Urinary bladder (tissue), 4 donors: ENCODE measurements at places on chromosomes 1 and 21. TPM values are rescaled to one million over a fixed set of nuclear protein-coding genes. Genes with fewer than 3 reads are reported as not detected.

DNA sequence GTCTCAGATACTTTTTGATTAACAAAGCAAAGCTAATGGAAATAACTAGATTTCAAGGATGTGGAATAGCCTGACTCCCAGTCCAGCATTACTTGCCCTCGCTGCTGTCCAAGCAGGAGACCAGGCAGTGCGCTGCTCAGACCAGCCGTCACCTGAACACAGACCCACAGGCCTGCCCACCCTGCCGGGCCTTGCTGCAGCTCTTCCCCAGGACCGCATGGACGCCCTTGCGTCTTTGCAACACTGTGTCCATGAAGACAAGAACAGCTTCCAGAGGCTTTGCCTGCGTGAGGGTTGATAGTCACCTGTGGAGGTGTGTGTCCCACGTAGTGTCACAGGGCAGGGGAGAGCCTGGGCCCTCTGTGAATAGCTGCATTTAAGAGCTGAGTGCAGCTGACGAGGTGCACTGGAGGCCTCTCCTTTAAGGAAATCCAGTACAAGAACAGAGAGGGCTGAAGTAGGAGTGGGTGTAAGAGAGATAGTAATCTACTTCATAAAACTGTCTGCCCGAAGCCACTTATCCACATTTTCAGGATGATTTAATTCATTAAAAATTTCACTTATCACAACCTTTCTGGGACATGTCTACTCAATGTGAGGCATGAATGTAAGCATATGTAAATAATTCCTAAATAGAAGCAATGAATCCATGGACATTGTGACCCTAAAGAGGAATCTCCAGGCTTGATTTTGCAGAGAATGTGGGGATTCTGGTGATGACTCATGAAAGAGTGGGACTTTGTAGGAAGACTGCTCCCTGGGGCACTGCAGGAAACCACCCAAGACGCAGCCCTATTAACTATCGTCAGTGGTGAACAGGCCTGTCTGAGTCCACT is 176.2 kb upstream of the RAB4A start:
- no peak for DNase-seq

- DNase-seq = no peak
These were observed 56.9 kb downstream of the MIER1 start for GRCh38 chr1:66981679-66982078.

DNA sequence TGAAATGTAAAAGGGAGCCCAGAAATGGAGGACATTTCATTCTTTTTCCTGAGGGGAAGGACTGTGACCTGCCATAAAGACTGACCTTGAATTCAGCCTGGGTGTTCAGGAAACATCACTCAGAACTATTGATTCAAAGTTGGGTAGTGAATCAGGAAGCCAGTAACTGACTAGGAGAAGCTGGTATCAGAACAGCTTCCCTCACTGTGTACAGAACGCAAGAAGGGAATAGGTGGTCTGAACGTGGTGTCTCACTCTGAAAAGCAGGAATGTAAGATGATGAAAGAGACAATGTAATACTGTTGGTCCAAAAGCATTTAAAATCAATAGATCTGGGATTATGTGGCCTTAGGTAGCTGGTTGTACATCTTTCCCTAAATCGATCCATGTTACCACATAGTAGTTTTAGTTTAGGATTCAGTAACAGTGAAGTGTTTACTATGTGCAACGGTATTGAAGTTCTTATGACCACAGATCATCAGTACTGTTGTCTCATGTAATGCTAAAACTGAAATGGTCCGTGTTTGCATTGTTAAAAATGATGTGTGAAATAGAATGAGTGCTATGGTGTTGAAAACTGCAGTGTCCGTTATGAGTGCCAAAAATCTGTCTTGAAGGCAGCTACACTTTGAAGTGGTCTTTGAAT is 2.9 kb downstream of the RGS2 start:
- DNase-seq = no peak

GRCh38 chr21:34534522-34534921 is 22.5 kb upstream of the KCNE1 start:
- no peak for DNase-seq

GRCh38 chr1:25006770-25007169 is 76.7 kb upstream of the RUNX3 start:
- peak; percentile 23 for DNase-seq

GRCh38 chr1:85806236-85806965 is 98.2 kb upstream of the ZNHIT6 start:
- DNase-seq = no peak

The TMEM269 gene
- 0.05 TPM for polyA plus RNA-seq

GRCh38 chr1:35564037-35564883 is 6.7 kb downstream of the NCDN start:
- no peak for DNase-seq

- DNase-seq = no peak
These were observed at the start of gene SELENON for GRCh38 chr1:25799935-25800702. Gene SELENON, plus strand, starts transcription at chr1:25800193. Its CDS starts 38 bp downstream, at chr1:25800231.

DNA sequence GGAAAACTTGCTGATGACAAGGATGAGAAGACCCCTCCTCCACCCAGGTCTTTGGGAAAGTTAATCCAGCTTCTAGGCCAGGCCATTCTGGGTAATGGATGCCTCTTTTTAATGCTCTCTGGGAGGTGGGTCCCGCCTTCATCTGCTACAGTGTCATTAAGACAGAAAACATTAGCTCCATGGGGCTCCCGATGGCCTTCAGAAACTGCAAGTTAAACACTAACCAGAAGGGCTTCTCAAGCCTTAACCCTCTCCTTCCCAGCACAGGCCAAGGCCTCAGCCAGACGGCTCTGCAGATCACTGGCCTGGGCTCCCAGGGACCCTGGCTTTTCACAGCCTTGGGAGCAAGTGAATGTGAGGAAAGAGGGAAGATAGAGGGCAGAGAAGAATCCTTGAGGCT is 364.9 kb downstream of the MATN1 start:
- no peak for DNase-seq

DNA sequence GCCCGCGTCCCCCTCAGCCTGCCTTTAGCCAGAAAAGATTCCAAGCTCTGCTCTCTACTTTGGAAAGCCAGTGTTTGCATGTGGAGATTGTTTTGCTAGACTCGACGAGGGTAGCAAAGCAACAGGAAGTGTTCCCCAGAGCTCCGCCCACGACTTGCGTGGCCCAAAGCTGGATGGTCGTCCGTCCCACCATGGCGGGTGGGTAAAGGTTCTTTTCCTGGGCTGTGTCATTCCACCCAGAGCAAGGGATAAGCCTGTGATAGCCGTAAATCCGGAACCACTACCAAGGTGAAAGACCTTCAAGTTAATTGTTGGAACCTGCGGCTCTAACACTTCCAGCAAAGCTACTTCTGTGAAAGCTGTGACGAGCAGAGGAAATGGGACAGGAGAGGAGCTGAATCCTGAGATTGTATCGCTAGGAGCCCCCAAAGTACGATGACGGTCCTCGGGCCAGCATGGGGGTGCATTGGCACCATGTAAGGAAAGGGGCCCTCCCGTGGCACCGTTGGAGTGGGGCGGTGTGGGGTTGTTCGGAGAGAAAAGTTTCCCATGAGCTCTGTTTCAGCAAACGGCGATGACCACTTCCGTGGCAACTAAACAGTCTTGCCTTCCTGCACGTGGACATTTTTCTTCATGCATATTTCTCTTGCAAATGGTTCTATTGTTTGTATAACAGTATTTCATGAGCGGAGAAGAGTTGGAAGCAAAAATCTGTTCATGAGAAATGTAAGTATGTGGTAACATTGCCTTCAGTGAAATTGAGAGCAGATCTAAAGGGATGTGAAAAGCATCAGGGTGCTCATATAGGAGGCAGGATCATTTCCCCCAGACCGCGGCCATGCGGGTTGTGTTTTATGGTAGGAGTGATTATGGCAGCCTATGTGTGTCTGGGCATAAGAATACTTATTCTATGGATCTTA is 8.4 kb downstream of the MX2 start:
- no peak for DNase-seq

DNA sequence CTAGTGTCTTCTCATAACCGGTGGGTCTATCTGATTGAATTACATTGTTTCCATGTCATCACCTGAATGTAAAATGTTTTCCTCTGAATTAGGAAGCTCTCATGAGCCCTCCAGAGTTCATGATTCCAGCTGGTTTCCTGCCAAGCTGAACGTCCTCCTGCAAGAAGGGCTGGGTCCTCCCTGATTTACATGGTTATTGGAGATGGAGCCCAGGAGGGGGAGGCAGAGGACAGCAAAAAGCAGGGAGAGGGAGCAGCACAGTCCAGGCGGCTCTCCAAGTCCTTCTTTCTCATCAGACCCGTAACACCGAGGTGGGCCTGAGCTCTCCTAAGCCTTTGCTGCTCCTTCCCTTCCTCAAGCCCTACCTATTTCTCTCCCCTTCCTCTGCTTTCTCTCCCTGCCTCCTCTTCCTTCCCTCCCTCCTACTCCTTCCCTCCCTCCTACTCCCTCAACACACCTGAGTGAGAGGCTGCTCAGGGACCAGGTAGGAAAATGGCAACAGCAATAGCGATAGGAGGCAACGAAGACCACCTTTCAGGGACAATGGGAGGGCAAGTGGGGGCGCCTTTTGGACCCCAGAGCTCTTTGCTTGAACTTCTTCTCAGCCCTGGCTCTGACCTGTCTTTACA is 265.9 kb downstream of the PRDM2 start:
- DNase-seq = peak; percentile 69

GRCh38 chr1:208668991-208669390 is 424.8 kb upstream of the PLXNA2 start:
- no peak for DNase-seq

DNA sequence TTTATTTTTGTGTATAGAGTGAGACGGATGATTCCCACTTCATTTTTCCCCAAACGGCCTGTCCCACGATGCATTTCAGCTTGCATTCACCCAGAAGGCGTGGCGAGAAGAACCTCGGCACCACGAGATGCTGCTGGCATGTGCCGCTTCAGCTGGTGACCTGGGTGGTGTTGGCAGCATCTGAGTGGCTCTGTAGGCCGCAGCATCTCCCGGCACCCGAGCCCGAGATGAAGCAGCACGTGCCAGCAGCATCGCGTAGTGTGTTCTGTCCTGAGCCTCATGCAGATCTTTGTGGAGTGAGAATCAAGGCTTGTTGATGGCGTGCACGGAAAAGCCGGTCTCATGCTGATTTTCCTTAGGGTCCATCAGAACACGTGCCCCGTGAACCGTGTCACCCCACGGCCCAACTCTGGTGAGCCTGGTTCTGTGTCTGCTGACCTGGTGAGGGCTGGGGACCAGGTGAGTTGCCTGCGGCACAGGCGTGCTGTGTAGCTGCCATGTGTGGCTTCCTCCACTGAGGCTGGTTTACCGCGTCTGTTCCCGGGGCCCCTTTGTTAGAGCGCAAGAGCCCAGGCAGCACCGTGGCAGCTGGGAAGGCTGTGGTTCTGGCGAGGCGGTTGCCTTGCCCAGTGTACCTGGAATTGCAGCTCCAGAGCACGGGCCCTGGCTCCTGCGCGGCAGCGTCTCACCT is 16.7 kb downstream of the SLX9 start:
- no peak for DNase-seq

GRCh38 chr1:192914092-192914491 is 105.3 kb downstream of the RGS2 start:
- DNase-seq = no peak

The RGS8 gene
- polyA plus RNA-seq = 0.03 TPM

DNA sequence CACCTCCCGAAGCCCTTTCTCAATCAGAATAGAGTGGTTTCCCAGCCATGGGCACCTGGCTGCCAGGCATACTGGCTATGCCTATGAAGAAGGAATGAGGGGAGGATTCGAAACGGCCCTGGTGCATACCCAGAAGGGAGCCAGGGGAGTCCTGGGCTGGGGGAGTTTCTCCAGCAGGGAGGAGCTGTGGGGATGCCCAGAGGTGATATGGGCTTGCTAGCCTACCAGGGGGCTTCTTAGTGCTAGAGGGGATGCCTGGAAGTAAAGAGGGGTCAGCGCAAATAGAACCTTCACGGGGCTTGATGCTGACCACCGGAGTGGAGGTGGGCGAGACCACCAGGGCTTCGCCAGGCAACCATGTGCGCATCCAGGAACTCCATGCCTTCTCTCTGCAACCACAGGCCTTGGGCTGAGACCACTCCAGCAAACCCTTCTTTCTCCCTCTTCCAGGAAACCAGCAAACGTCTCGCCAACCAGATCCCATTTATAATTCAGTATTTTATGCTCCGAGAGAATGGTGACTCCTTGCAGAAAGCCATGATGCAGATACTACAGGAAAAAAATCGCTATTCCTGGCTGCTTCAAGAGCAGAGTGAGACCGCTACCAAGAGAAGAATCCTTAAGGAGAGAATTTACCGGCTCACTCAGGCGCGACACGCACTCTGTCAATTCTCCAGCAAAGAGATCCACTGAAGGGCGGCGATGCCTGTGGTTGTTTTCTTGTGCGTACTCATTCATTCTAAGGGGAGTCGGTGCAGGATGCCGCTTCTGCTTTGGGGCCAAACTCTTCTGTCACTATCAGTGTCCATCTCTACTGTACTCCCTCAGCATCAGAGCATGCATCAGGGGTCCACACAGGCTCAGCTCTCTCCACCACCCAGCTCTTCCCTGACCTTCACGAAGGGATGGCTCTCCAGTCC is 18.2 kb upstream of the MX1 start:
- no peak for DNase-seq

- DNase-seq = no peak
These were observed 5.9 kb upstream of the MXRA8 start for GRCh38 chr1:1364266-1364665.

GRCh38 chr1:155125946-155126555 is 1.6 kb upstream of the EFNA1 start:
- no peak for DNase-seq

The MMP23B gene
- 35.7 TPM for polyA plus RNA-seq

DNA sequence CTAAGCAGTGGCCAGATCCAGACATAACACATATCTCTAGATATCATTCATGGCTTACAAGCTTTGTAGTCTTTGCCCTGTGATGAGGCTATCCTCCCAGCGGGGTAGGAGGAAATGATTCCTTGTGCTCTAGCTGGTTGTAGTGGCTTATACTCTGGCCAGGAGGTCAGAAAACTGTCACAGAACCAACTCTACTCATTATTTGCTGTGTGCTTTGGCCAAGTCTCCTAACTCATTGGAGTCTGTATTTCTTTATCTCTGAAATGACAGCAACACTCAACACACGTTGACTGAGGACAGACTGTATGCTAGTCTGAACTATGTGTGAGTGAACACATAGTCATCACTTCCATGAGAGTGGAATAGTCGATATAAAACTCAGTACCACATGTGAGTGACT is 116.7 kb upstream of the F3 start:
- DNase-seq = no peak

DNA sequence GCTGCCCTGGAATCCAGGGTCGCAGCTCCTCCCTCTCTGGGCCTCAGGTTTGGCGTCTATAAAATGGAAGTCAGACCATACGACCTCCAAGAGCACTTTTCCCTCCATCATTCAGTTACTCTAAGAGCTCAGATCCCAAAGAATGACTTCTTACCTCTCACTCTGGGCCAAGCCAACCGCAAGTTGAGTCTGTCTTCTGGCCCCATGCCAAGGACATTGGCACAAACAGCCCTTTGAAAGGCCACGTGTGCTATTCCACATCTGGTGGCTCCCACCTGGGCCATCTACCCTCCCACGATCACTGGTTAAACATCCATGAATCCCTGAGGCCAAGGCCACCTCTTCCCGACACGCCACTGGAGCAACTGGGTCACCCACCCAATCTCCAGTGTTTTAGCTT is 12.4 kb downstream of the SLC2A7 start:
- DNase-seq = no peak

DNA sequence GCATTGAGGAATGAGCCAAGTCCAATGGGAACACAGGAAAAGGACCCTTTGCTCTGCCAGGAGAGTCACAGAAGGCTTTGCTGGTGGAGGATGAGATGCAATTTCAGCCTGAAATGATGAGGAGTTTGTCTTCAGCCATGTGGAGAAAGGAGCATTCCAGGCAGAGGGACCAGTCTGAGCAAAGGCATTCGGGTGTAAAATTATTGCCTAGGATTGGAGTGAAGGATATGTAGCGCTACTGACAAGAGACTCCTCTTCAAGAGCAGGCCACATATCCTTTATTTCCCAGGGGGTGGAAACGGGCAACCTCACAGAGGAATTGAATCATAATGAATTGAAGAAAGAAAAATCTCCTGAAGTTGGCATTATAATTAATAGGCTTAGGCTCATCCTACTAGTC is 1.1 kb upstream of the CSF1 start:
- no peak for DNase-seq
